MCF 10A (cell line): ENCODE measurements at places on chromosomes 3 and 15.

- no peak for DNase-seq
Observed at GRCh38 chr3:123021996-123022510, 5.5 kb downstream of the SEMA5B start.

GRCh38 chr3:46942076-46942475 is 34.5 kb downstream of the CCDC12 start:
- no peak for DNase-seq

DNA sequence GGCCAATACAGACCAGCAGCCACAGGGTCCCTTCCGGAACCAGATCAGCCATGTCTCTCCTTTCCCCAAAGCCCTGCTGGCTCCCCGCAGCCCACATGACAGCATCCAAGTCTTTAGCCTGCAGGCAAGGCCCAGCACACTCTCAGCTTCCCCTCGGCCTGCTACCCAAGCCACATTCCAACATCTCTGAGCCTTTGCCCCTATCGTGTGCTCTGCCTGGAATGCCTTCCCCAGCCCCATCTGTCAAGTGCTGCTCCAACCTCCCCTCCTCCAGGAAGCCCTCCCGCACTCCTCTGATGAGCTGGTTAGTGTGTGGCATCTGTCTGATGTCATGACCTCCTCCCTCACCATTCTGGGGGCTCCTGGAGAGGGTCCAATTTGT is 8.5 kb downstream of the PLXND1 start:
- DNase-seq: no peak

DNA sequence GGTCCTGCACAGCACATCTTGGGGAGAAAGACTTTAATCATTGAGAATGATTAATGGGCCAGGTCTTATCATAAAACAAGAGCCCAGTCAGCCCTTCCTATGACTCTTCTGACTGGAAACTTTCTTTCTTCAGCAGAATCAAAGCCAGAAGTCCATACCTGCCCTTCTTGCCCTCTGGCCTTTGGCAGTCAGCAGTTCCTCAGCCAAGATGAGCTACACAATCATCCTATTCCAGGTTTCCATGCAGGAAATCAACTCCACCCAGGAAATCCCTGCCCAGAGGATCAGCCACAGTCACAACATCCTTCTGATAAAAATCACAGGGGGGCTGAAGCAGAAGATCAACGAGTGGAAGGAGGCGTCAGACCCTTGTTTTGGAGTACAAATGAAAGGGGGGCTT is 26.9 kb downstream of the ZNF589 start:
- peak; percentile 27 for DNase-seq

DNA sequence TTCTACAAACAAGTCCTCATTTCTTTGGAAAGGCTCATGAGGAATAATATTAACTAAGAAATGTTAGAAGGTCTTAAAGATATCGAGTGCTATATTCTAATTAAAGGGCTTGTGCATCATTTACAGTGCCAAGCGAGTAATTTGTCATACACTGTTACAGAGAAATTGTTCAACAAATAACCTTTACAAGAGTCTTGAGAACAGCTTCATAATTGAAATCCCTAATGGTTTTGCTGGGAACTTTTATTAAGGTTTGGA is 209.5 kb downstream of the MECOM start:
- DNase-seq: no peak

DNA sequence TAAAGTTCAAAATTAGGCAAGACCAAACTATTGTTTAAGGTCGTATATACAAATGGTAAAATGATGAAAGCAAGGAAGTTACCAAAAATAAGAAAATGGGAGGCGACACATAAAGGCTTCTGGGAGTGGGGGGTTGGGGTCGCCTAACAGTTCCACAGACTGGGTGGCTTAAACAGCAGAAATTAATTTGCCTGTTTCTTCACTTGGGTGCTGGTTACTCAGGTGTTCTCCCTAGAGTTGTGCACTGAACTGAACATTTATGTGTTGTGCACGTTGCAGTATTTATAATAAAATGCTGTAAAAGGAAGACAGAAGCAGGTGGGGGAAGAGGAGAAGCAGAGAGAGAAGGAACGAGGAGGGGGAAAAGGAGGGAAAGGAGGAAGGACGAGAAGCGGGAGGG is 10.5 kb upstream of the RNU6-1 start:
- no peak for DNase-seq

GRCh38 chr3:154794391-154794790 is 285.7 kb upstream of the MME start:
- no peak for DNase-seq

- DNase-seq: no peak
Observed at GRCh38 chr3:181933052-181933618, 221.4 kb downstream of the SOX2 start.

DNA sequence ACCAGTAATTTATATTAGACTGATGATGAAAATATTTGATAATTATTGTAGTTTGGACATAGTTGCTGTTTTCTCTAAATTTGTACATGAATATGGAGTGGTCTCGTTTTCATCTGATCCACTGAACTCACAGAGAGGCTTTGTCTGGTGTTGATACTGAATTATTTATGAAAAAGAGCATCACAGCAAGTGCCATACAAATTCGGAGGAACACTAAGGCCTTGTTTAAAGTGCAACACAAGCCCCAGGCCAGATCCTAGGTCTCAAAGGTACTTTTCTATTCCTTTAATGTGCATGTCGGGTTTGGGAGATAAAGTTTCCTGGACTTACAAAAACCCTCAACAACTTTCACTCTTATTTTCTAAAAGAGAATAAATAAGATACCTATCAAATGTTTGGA is 796.8 kb upstream of the EPHA6 start:
- no peak for DNase-seq

GRCh38 chr3:123067689-123068600 is 1.1 kb downstream of the PDIA5 start:
- peak; percentile 54 for DNase-seq

DNA sequence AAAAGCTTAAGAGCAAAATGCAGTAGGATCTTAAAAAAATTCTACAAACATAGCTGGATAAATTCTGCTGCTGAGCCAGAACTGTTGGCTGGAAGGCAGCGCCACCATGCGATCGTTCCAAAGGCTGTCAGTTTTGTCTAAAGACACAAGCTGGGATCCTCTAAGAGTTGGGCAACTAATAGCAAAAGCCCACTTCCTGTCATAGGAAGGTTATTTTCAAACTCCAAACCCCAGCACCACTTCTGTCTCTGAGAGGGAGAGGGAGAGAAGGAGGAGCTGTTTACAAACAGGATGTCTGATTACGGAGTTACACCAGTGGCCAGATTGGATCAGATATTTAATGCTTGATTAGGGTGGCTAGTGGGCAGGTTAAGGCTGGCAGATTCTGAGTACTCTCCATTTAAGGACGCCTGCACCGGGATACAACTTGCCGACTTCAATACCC is 44.0 kb downstream of the EIF4E3 start:
- DNase-seq: peak; percentile 80

GRCh38 chr15:51232581-51232980 is 105.8 kb downstream of the CYP19A1 start:
- no peak for DNase-seq

DNA sequence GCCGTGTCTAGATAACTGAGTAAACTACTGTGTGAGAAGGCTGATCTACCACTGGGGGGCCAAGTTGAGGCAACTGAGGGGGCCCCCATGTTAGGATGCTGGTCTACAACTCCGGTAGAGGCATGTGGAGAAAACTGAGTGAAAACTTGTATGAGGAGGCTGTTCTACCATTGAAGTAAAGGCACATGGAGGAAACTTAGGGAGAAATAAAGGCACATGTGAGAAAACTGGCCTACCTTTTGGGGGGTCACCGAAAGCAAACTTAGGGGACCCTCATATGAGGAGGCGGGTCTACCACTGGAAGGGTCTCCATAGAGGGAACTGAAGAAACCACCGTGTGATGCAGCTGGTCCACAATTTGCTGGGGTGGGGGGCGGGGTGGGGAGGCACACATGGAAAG is 155.2 kb downstream of the FBLN2 start:
- no peak for DNase-seq

GRCh38 chr3:115246461-115247020 is 99.5 kb upstream of the ZBTB20 start:
- DNase-seq: peak; percentile 1

- no peak for DNase-seq
Observed at GRCh38 chr3:1216856-1217255, 124.0 kb downstream of the CNTN6 start.

- no peak for DNase-seq
Observed at GRCh38 chr3:25350725-25351114, 77.3 kb upstream of the RARB start.

DNA sequence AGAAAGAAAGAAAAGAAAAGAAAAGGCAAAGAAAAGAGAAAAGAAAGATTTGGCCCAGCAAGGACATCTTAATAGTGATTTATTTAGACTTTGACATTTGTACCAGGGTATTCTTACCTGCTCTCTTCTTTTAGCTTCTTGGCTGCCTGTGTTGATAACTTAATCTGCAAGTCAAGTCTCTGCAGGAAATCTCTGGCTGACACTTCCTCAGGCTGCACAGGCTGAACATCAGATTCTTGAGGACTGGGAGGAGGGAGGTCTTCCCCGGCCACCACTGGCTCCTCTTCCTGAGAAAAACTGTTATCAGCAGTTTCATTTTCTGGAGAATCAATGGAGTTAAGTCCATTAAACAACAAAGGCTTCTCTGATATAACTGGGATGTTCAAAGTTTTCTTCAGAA is 12.8 kb downstream of the LYSMD2 start:
- DNase-seq: no peak

DNA sequence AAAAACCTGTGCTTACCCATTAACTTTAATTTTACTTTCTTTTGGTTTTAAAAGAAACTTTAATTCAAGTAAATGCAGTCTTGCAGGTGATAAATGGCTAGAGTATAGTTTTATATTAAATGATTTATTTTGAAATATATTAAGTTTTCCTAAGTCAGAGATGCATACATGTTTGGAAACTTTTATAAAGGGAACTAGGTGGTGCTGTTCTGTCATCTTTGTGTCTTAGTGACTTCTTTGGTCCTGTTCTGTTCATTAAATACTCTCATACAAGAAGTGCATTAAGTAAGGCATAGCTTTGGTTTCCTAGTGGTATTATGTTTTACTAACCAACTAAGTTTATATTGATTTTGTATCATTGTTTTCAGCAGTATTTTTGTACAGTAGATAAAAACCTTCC is 15.6 kb downstream of the CADM2 start:
- DNase-seq: peak; percentile 7

GRCh38 chr15:29024662-29025061 is 138.9 kb downstream of the APBA2 start:
- no peak for DNase-seq

DNA sequence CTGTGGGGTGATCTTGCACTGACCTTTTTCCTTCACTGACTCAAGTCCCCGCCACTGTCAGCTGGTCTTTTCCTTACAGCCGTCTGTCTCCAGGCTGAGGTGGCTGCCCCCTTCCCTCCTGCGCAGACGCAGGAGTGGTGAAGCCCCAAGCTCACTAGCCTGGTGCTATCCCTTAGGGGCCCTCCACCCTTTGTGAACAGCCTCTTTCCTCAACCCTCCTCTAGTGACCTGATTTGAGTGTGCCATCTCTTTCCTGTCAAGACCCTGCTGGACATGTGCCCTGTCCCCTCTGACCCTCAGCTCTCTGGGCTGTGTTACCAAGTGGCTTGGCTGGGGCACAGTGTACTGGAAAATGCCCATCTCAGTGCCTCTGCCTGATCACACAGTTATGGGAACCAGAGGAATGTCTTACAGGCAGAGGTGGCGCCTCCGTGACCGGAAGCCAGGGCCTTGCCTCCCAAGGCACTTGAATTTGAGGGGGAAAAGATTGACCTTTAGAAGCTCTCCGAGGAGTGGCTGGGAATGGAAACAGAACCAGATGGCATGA is 8.7 kb downstream of the KBTBD13 start:
- DNase-seq: no peak

DNA sequence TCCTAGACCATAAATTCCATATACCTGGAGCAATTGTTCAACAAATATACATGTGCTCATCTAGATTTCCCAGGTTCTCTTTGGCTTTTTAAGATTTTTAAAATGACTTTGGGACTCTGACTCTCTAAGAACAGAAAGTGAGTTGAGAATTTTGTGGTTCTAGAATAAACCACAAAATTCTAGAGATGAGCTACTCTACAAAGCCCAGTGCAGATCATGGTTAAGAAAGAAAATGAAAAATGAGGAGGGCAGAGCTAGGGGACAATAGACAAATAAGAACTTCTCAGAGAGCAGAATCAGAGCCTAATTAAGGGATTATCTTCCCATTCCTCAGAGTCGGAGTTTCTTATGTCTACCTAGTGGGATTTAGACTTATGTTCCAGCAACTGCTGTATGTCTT is 694.7 kb downstream of the ZNF385D start:
- DNase-seq: no peak

DNA sequence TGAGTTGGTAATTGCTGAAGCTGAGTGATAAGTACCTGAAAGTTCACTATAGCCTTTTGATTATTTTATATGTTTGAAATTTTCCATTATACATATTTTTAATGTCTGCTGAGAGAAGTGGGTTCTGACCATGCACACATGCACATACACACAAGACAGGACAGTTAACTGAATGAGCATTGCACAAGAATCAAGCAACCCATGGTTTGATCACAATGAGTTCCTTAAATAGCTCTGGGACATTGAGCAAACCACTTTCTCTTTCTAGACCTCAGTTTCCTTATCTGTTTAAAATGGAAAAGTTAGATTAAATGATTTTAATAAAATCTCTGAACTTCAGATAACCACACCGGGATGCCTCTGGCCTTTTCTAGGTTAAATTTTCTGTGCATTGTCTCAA is 26.7 kb downstream of the SNTN start:
- DNase-seq: no peak

- no peak for DNase-seq
Observed at GRCh38 chr15:100633763-100634075, 31.3 kb downstream of the ASB7 start.

- no peak for DNase-seq
Observed at GRCh38 chr3:32148351-32148750, 41.9 kb downstream of the GPD1L start.

DNA sequence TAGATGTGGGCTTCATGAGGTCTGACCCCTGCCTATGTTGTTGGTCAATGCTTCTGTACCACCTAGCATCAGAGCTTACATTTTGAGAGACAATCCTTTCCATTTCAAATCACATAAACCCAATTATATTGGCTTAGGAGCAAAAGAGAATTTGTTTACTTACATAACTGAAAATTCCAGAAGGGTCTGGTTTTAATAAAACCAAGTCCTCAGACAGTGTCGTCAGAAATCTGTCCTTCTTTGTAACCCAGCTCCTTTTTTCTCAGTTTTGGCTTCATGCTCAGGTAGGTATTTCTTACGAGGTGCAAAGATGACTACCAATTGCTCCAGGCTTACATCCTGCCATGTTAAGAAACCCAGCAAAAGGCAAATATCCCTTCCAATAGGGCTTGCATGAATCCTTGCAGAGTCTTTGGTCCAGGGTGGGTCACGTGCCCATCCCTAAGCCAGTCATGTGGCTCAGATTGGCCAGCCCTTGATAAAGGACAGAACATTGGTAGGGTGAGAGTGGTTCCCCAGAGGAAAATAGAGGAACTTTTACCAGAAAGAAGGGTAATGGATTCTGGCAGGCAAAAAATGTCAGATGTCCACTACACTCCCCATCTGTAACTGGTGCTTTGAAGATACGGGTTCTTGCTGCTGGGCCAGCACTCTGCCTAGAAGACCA is 50.2 kb upstream of the VILL start:
- DNase-seq: no peak

- no peak for DNase-seq
Observed at GRCh38 chr3:58349792-58350626, 17.3 kb downstream of the PXK start.
